H4 (cell line): ENCODE measurements at places on chromosomes 13 and 19. TPM values are rescaled to one million over a fixed set of nuclear protein-coding genes. Genes with fewer than 3 reads are reported as not detected.

- no peak for DNase-seq
Observed at GRCh38 chr19:15432018-15432494, 13.3 kb upstream of the AKAP8L start.

NR2F6 gene
- 24.8 and 38.6 TPM in 2 replicates for total RNA-seq

- peak; percentile 3 for DNase-seq
Observed at GRCh38 chr13:41864658-41865057, 96.3 kb downstream of the VWA8 start.

GRCh38 chr13:40974460-40975407, 44.4 kb downstream of the ELF1 start:
- peak; percentile 23 for DNase-seq

GRCh38 chr13:57437587-57437986, 194.0 kb upstream of the PCDH17 start:
- DNase-seq = no peak

ELSPBP1 gene
- 0.08 and 0.68 TPM in 2 replicates for total RNA-seq

DNA sequence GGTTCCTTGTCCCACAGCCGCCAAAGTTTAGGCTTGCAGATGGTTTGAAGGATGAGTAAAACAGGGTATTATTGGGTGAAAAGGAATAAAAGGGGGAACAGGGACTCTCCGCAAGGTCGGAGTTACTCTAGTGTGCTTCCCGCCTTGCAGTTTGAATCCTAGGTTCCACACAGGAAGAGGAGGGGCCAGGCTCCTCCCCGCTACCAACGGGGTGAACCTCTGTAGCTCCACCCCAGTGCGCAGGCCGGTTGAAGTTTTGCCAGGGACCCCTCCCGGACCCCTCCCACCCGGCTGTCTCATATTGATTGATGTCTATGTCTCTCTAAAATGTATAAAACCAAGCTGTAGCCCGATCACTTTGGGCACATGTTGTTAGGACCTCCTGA, 11.6 kb upstream of the GTF2F2 start:
- no peak for DNase-seq

- DNase-seq = no peak
Observed at GRCh38 chr13:111201304-111201940, 86.3 kb downstream of the ARHGEF7 start.

DNA sequence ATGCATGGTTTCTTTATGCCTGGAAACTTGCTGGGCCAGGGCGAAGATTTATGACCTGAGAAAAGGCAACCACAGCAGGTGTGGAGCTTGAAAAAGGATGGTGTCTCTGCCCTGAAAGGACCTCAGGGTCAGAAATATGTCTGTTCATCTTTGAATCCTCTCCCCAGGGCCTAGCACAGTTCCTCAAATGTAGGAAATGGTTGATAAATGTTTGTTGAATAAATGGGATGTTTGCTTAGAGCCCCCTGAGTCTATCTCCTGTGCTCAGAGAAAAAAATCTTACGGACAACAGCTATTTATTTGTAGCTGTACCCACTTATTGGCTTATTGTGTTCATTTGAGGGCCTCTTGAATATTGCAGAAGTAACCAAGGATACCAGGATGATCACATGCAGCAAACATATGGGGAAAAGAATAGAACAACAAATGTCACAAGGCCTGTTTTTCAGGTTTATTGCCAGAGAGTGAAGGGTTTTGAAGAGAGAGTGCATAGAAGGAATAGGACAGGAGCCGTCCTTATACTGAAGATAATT, 114.5 kb downstream of the KLF5 start:
- no peak for DNase-seq
